ENCODE measurements at places on chromosomes 7 and 10.

DNA sequence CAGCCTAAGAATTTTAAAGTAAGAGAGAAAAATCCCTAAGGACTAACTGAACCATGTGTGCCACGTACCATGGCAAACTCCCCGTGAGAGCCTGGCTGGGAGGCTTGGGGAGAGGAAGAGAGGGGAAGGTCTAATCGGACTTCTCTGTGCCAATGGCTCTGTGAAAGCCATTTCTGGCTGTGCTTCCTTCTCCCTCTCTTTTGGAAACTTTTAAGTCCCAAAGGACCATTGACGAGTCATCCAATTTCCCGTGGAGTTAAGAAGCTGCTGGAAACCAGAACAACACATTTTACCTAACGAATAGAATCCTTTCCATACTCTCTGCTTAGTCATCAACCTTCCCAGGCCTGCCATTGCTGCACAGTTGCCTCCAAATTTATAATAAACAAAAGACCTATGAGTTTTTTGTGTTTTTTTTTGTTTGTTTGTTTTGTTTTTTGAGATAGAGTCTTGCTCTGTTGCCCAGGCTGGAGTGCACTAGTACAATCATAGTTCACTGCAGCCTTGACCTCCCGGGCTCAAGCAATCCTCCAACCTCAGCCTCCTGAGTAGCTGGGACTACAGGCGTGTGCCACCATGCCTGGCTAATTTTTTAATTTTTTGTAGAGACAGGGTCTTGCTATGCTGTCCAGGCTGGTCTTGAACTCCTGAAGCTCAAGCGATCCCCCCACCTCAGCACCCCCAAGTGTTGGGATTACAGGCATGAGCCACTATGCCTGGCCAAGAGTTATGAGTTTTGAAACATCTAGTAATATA lies 13.2 kb downstream of the LAMB1 start:
- no peak for DNase-seq

GRCh38 chr10:59283456-59284091 lies 78.8 kb downstream of the FAM13C start:
- DNase-seq, result no peak

DNA sequence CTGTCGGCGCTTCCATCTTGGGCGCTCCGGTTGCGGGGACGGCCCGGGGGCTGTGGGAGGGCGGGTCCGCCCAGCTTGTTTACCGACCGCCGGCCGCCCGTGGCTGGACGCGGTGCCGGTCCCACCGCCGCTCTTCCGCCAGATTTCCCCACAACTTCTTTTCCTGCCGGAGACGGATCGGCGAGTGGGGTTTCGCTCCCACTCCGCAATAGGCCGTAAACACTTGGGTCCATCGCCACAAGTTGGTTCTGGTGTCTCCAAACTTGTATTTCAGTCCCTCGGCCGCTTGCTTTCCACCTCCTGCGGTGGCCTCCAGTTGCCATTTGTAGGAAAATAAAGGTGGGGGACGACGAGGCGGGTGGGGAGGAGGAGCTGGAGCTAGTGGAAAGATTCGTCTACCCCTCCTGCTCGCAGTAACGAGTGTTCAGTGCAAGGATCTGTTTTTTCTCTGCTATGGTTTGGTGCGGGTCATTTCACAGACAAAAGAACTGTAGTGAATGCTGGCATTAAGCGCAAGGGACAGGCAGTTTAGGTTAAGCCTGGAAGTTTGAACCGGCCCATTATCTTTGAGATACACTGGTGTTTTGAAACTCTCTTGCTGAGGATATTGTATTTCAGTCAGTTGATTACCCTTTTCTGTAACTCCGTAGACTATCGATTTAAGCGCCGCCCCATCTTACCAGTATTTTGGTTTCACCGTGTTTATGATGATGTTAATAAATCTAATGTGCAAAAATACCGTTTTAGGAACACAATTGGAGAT lies 24.3 kb upstream of the ZRANB1 start:
- peak; percentile 70 for DNase-seq

DNA sequence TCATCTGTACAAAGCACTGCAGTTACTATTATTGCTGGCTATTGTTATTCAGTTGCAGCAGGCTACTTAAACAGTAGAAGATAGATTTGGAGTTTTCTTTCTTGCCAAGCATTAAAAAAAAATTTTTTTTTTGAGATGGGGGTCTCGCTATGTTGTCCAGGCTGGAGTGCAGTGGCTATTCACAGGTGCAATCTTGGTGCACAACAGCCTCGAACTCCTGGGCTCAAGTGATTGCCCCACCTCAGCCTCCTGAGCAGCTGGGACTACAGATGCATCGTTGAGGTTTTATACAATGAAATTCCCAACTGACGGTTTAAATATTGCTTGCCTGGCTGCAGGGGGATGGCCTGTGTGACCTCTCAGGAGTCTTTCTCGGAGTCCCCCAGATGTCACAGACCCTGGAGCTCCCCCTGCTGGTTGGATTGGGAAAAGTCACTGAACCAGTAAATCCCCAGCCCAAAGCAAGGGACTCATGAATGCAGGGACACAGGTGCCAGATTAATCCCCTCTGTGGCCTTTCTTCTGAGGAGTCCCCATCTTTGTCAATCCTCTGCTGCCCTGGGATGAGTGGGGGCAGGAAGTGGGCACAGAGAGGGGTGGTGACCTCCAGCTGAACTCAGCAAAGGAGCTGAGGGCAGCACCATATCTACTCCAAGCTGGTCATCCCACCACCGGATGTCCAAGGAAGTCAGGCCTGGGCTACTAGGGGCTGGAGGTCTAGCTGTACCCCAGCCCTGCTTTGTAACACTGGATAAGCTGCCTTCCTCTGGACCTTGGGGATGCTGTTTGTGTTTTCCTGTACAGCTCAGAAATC lies 149.6 kb downstream of the C10orf105 start:
- DNase-seq, result peak; percentile 79

- DNase-seq, result no peak
Observed at GRCh38 chr7:144049491-144049890, 743 bp downstream of the OR2A5 start.

DNA sequence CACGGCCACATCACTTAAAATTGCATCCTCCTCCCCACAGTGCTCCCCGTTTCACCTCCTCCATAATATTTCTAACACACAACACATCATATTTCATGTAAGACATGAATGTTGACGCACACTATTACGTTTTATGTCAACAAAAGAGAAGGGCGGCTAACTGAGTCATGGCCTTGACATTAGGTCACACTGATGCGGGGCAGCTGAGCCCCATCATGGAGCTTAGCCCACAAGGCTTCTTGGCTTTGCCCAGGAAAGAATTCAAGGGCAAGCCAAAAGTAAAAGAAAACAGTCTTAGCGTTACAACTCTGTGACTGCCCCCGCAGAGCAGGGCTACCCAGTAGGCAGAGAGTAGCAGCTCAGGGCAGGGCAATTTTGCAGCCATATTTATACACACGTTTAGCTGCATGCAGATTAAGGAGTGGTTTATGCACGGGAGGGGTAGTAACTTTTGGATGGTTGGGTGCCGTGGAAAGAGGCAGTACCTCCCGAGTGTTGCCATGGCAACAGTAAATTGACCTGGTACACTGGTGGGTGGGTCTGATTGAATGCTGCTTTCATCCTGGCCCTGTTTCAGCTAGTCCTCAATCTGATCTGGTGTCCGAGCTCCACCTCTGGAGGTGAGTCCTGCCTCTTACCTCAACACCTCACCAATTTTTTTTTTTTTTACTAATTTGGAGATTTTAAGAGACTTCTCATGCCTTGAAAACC lies 156.2 kb upstream of the FRMD4A start:
- no peak for DNase-seq

GRCh38 chr7:28091190-28091589 lies 89.4 kb downstream of the JAZF1 start:
- no peak for DNase-seq

GRCh38 chr10:29554660-29555059 lies 80.1 kb downstream of the SVIL start:
- DNase-seq, result no peak

DNA sequence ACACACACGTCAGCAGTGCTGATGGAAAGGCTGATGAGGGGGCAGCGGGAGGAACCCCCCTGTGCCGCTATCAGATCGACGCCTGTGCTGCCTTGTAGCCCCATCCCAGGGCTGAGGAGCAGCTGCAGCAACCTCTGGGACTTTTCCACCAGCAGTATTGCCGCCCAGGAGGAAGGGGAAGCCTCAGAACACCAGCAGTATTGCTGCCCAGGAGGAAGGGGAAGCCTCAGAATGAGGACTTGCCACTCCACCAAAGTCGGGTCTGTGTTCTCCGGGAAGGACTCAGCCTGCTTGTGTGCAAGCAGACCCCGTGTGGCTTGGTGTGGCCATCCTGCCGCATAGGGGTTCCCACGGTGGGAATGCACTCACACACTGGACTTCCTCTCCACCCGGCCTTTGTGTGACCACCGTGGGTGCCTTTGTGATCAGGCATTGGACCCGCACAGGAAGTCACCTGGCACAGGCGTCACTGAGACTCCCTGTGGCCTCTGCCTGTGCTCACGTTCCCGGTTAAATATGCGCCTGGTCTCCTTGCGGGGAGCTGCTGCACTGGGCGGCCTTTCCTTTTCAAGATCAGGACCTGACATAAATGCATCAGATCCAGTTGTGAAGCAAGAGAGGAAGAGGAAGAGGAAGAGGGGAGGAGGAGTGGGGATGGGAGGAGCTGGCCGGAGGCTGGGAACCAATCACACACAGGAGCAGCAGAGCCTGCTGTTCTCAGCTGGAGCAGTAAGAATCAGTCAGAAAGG lies 248.5 kb downstream of the DNAJB6 start:
- DNase-seq, result no peak

DNA sequence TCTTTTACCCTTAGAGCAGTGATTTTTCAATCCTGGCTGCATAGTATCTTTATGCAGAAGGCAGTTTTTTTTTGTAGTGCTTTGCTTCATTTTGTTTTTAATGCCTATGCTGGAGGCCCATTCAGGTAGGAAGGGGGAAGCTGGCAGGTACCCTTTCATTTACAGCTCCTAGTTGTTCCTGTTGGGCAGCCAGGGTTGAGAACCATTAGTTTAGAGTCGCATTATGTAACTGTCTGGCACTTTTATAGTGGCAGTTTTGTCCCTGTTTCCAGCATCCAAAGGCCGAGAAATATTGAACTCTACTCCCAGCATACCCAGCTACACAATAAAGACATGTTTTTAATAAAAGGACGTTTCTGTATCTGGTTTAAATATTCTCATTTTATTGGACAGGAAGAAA lies 110.6 kb downstream of the CCDC3 start:
- DNase-seq, result no peak

DNA sequence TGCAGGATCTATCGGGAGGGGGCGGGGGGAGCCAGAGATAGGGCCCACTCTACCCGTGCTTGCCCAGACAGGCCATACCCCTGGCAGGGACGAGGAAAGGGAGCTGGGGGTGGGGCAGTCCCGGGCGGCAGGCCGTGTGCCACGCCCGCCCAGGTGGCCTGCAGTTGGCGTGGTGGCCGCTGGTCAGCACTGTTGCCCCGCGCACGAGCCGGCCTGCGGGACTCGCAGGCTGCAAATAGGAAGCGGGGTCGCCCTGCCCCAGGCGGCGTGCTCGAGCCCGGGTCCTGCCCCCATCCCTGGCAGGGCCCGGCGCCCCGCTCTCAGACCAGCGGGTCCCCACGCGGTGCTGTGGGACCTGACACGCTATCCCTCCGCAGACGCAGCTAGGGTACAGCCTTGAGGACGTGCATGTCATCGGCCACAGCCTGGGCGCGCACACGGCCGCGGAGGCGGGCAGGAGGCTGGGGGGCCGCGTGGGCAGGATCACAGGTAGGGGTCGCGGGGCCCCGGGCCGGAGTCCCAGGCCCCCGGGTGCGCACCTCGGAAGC lies 6.7 kb downstream of the PNLIPRP2 start:
- DNase-seq, result no peak

GRCh38 chr7:47387506-47387905 lies 194.4 kb downstream of the TNS3 start:
- no peak for DNase-seq

All from hematopoietic multipotent progenitor cell treated with erythropoietin and hydrocortisone succinate and interleukin-3 and kit ligand, for 17 days (in vitro differentiated cells).